ENCODE measurements at places on chromosomes 16 and 17. TPM values are rescaled to one million over a fixed set of nuclear protein-coding genes. Genes with fewer than 3 reads are reported as not detected.

The TPPP3 gene
- 0.95 TPM for total RNA-seq

The KRTAP4-4 gene
- not detected for total RNA-seq

DNA sequence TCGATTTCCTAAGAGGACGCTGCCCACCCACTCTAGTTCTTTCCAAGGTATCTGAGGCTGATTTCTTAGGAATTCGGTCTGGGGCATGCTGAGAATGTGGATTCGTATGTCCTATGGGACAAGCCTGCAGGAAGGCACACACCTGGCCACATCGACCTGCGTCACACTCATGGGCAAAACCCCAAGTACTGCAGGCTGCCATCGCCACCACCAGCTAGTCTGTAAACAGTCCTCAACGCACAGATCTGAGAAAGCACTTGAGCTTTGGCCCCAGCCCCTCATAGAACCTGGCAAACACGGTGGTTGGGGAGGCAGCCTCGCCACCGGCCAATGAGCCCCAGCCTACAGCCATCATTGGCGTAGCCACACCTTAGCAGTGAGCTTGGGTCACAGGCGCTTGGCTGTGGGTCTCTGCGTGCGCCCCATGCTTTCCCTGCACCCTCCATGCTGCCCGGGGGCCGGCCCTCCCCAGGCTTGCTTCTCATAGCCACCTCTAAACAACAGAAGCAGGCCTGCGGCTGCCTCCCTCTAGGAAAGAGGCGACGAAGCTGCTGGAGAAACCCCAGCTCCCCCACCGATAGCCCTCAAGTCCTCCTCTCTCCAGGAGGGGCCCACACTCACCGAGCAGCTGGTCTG lies 75.1 kb downstream of the ZNF778 start:
- no peak for DNase-seq

The TBC1D26 gene
- total RNA-seq, result 0.05 TPM

Measured in Panc1 (cell line).